ENCODE measurements at places on chromosomes 1 and 21.

- DNase-seq: no peak
These were observed 57.4 kb upstream of the AJAP1 start for GRCh38 chr1:4597020-4597419.

DNA sequence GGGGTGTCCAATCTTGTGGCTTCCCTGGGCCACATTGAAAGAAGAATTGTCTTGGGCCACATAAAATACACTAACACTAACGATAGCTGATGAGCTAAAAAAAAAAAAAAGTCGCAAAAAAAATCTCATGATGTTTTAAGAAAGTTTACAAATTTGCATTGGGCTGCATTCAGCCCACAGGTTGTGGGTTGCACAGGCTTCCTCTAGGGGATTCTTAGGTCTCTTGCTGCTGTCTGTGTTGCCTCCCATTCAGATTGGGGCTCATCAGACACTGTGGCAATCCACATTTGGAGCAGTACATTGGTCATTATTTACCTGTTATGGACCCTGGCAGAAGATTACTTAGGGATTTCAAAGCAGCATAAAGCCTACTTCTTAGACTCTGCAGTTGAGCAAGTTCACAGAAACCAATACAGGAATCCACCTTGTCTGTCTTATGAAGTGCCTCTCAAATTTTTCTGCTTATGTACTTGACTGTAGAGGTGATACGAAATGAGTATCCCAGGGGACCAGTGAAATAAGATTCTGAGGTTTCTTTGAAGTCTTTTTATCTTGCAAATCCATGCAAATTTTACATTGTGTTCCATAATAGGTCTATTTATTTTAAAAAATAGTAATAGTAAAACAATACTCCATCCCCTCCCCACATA lies 205.5 kb downstream of the RPS6KC1 start:
- no peak for DNase-seq

DNA sequence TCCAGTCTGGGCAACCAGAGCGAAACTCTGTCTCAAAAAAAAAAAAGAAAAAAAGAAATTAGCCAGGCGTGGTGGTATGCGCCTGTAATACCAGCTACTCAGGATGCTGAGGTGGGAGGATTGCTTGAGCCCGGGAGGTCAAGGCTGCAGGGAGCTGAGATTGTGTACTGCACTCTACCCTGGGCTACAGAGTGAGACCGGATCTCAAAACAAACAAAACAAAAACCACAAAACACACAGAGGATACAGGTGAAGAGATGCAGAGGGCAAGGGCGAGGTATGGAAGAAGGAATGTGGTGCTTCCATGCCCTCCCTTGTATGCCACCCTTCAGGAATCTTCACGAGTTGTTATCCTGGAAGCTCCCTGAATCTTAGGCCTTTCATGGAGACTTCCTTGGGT lies 68.5 kb downstream of the NDUFS5 start:
- DNase-seq: no peak

DNA sequence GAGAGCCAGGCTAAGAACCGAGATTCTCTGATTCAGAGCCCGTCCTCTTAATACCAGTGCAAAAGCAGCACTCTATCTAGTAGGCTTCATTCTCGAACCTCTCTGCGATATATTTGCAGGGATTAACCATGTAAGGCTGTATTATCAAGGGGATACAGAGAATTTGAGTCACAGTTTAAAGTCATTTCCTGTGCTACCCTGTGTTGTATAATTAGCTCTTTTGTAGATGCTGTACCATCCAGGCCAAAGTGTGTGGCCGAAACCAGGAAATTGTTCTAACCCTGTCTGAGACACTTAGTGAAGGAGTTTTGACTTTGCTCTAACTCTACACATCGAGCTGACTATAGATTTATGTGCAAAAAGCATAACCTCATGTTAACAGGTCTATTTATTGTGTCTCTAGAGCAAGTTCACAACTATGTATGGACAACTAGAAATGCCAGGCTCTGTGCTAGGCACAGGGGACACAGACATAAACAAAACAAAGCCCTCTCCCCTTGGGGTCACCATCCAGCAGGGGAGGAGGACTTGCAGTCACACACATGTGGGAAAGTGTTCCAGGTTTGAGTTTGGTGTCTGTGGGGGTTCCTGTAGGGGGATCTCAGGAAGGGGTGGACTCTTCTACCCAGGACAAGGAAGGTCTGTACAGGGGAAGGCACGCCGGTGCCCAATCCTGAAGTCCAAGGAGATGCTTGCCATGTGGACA lies 182.2 kb downstream of the DHRS3 start:
- DNase-seq: no peak

DNA sequence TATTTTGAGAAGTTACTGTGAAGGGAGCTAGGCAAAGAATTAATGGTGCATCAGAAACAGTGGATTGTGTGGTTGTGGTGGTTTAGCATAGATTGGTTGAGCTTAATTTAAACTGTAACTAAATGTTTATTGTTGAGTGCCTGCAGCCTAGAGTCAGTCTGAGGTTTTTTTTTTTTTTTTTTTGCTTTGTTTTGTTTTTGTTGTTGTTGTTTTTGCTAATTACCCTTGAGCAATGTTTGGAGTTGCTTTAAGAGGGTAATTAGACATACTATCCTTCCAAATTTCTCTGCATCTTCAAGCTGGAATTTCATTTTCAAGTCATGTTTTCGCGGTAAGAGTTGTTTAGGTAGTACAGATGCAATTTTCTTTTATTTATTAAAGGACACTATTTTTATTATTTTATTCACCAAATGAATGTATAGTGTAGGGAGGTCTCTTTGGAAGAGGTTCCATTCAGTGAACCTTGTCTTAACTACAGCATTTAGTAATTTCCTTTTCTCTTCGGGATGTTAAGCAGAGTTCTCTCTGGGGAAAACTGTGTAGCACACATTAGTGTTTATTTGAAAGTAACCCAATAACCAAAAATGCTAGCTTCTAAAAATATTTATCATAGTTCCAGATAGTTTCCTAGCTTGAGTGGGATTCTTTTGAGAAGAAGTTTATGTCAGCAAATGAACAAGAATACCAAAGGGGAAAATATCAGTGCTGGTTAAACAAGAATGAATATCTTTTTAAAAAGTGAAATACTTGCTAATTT lies 82.3 kb downstream of the CLIC4 start:
- peak; percentile 56 for DNase-seq

GRCh38 chr1:150708595-150708994 lies 11.6 kb upstream of the GOLPH3L start:
- no peak for DNase-seq

DNA sequence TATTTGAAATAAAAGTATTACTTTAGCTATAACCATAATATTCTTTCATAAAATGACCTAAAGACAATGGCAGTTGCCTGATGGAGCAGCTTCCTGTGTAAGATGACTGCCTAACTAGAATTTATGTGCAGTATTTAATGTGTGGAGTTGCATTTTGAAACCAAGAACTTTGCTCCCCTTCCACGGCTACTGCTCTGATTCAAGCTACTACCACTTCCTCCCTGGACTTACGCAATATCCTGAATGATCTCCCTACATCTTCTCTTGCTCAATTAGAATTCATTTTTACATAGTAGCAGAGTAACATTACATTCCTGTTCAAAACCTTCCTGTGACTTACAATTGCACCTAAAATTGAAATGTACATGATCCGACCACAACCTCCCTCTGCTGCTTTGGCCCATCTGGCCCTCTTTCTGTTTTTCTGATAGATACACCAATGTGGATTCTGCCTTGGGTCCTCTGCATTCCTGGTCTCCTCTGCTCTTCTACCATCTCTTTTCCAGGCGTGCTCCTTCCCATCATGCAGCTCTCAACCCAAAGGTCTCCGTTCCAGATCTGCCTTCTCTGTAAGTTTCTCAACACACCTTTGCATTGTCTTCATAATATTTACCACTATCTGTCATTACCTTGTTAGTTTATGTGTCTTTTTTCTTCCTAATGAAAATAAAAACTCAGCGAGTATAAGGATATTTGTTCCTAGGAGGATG lies 47.4 kb upstream of the USP25 start:
- no peak for DNase-seq

All from spinal cord (tissue), 10 donors.